ENCODE measurements at places on chromosomes 5 and 9.
A peak's percentile ranks its signal among the peaks of the same experiment; 100 is the strongest.

DNA sequence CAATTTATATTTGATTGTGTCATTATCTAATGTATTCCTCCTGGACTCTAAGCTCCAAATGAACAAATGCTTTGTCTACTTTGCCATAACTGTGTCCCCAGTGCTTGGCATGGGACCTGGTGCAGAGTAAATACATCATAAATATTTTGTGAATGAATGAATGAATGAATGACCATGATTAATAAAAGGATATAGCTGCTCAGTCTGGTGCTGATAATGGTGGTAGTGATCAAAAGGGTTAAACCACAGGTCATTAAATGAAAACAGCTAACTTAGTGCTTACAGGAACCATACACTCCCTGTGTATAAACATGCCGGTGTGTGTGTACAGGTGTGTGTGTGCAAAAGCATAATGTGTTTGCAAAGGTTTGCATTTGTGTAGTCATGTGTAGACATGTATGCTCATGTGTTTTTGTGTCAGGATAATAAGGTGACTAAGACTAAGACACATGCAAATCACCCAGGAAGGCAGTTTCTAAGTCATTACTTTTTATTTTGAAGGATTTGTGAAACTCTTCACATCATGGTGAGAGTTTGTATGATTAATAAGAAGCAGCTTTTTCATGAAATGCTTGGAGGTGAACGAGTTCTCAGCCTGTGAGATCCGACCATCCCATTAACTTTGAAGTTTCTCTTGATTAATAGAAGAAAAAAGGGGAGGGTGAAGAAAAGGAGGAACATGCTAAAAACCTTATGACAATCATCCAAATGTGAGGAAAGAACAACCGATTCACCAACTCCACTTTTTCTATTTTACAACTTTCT lies 24.6 kb downstream of the SPARC start:
- DNase-seq = no peak

- no peak for DNase-seq
Observed at GRCh38 chr9:35313460-35313859, 151.7 kb downstream of the UNC13B start.

- DNase-seq = no peak
Observed at GRCh38 chr5:17890501-17890900, 256.2 kb downstream of the TAF11L14 start.

GRCh38 chr5:116626272-116626723 lies 51.7 kb upstream of the SEMA6A start:
- DNase-seq = peak; percentile 69

- DNase-seq = no peak
Observed at GRCh38 chr9:85599540-85600105, 142.1 kb downstream of the AGTPBP1 start.

DNA sequence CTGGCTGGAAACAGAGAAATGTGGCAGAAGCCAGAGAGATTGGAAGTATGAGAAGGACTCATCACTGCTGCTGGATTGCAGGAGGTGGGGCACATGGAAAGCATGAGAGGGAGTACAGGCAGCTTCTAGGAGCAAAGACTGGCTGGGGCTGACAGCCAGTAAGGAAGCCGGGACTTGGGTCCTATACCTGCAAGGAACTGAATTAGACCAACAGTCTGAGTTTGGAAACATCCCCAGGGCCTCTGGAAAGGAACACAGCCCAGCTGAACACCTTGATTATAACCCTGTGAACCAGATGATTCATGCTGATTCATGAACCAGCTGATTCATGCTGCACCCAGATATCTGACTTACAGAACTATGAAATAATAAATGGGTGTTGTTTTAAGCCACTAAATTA lies 93.4 kb downstream of the OSTF1 start:
- DNase-seq = no peak

- DNase-seq = no peak
Observed at GRCh38 chr5:2985718-2986117, 234.2 kb upstream of the IRX2 start.
